ENCODE measurements at places on chromosomes 6 and 20. TPM values are rescaled to one million over a fixed set of nuclear protein-coding genes. Genes with fewer than 3 reads are reported as not detected.

DNA sequence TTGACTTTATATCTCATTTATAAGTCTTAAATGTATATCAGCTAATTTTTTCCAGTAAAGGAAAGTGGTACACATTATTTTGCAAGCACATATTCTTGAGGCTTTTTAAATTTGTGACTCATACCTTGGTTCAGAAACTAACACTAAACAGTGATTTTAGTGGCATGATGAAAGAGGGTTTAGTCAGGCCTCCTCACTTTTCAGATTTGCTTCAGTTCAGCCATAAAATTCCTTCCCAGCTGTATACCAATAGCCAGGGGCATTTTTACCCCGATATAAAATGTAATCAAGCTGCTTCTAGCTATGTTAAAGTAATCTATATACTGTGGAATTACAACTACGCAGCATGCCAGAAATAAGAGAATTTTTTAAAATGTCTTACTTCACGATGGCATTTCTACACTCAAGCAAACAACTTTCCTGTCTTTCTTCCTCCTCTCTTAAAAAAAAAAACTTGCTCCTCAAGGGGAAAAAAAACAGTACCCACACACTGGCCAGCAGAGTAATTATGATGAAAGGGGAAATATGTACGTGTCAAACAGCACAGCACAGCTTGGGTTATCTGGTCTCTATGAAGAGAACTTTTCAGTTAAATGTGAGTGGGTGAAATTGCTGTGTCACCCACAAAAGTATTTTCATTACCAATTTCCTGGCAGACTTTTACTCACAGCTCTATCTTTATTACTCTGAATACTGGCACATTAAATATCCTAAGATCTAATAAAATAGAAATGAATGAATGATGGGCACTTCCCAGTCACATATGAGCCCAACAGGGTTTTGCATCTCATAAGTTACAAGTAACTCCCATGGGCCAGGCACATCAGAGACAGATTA is 244.8 kb upstream of the TENT5A start:
- H3K4me1 ChIP-seq: no peaks in the 10 kb centered on the region
- H3K27ac ChIP-seq: no peak overlapping the region
- DNase-seq: peak; percentile 84
- H3K27me3 ChIP-seq: no peaks in the 10 kb centered on the region
- H3K36me3 ChIP-seq: no peaks in the 10 kb centered on the region

GRCh38 chr6:24322924-24323323 is 34.9 kb downstream of the DCDC2 start:
- H3K4me3 ChIP-seq: no peak overlapping the region
- no peaks in the 10 kb centered on the region for H3K36me3 ChIP-seq
- no peaks in the 10 kb centered on the region for H3K27me3 ChIP-seq
- peaks cover 4% of the 10 kb centered on the region for H3K4me1 ChIP-seq
- H3K27ac ChIP-seq: no peak overlapping the region
- DNase-seq: no peak

DNA sequence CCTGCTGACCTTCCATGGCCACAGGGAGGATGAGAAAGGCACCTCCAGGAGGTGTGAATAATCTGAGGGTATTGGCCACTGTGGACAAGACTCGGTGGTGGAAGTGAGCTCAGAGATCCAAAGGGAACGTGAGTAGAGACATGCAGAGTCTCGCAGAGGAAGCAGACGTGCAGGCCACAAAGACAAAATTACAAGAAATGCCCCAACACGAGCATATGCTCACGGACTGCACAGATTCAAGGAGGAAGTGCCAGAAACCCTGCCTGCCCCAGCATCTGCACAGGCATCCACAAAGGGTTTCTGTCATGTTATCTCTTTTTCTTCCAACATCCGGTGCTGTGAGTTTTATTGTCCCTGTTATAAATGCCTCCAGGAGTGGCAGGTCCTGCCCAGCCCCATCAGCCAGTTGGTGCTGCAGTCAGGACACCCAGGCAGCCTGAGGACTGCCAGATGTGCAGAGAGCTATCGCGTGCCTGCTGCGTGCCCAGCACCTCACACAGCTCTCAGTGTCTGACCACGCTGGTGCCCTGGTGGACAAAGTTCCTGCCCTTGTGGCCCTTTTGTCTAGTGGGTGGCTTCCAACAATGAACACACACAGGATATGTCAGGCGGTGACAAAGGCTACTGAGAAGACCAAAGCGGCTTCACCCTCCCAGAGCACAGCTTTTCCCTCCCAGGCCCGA is 34.0 kb upstream of the FANCE start:
- no peaks in the 10 kb centered on the region for H3K27me3 ChIP-seq
- no peak for DNase-seq
- H3K36me3 ChIP-seq: peaks cover 4% of the 10 kb centered on the region
- H3K4me1 ChIP-seq: no peaks in the 10 kb centered on the region

GRCh38 chr6:110693296-110693695 is 122.0 kb downstream of the CDK19 start:
- H3K27ac ChIP-seq: no peak overlapping the region
- DNase-seq: no peak
- no peaks in the 10 kb centered on the region for H3K27me3 ChIP-seq

GRCh38 chr6:14706378-14706929 is 539.4 kb upstream of the JARID2 start:
- no peak for DNase-seq
- no peaks in the 10 kb centered on the region for H3K27me3 ChIP-seq
- no peaks in the 10 kb centered on the region for H3K36me3 ChIP-seq
- no peak overlapping the region for H3K4me3 ChIP-seq
- no peaks in the 10 kb centered on the region for H3K4me1 ChIP-seq

DNA sequence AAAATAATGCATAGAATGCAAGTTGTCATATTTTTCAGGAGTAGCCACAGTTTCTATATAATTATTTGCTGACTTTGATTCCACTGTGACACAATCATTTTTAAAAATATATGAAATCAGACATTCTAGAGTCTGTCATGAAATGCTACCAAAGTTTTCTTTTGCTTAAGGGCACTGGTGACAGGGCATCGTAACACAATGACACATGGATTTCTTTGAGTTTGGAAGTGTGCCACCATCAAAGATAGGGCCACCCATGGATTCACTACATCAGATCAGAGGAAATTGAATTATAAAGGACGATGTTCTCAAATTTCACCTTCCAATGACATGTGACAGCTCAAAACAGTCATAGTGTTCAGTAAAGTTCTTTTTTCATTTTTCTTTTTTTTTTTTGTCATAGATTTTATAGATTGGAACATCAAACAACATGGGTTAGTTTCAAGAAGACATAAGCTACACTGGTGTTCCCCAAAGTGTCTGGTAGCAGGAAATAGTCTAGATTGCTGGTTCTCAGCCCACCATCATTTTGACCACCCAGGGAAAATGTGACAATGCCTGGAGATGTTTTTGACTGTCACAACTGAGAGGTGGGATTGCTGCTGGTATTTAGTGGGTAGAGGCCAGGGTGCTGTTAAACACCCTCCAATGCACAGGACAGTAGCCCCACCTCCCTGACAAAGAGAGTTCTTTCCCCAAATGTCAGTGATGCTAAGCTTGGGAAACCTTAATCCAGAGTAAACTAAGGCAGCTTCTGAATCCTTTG is 123.8 kb upstream of the DOK5 start:
- H3K4me3 ChIP-seq: no peak overlapping the region
- no peak for DNase-seq
- no peaks in the 10 kb centered on the region for H3K36me3 ChIP-seq
- no peak overlapping the region for H3K27ac ChIP-seq
- no peaks in the 10 kb centered on the region for H3K27me3 ChIP-seq

- H3K4me3 ChIP-seq: no peak overlapping the region
- DNase-seq: no peak
- H3K27me3 ChIP-seq: no peaks in the 10 kb centered on the region
- no peaks in the 10 kb centered on the region for H3K4me1 ChIP-seq
- H3K27ac ChIP-seq: no peak overlapping the region
- no peaks in the 10 kb centered on the region for H3K36me3 ChIP-seq
Measured at GRCh38 chr20:61929971-61930666, 135.6 kb downstream of the TAF4 start.

DNA sequence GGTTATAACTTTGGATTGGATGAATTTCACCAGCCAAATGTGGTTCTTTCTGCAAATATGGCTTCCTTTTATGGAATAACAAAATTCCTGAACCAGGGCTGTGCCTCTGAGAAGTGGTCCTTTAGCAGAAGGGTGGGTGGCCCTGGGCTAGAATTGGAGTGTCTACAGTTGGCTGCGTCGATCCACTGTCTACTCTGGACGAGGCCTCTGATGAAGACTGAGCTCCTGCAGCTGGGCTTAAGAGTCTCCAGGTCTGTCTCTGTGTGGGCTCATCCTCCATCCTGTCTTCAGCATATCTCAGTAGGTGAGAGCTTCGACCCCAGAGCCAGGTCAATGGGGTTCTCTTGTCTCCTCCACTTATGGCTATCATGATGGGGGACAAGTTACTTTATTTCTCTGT is 166.3 kb upstream of the PMEPA1 start:
- DNase-seq: no peak
- no peaks in the 10 kb centered on the region for H3K4me1 ChIP-seq
- H3K36me3 ChIP-seq: no peaks in the 10 kb centered on the region
- no peak overlapping the region for H3K27ac ChIP-seq
- H3K4me3 ChIP-seq: no peak overlapping the region

- DNase-seq: no peak
- H3K27me3 ChIP-seq: peaks cover 20% of the 10 kb centered on the region
- H3K36me3 ChIP-seq: no peaks in the 10 kb centered on the region
Measured at GRCh38 chr6:41546475-41546865, 289 bp downstream of the FOXP4 start.

DNA sequence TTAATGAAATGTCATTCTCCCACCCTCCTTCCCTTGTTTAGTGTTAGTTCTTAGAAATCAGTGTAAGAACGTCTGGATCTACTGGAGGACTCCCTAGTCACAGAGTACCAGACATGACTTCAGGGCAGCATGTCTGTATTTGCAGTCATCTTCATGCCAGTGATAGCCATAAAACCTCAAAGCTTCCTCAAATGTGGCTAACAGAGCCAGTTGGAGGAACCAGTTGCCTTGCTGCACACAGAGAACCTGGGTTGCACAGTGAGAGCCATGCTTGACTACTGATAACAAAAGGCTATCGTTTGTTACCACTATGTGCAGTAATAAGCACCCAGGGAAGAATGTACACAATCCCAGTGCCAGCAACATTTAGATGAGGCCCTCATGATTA is 20.1 kb downstream of the NT5E start:
- no peaks in the 10 kb centered on the region for H3K4me1 ChIP-seq
- DNase-seq: no peak
- H3K36me3 ChIP-seq: no peaks in the 10 kb centered on the region
- H3K27ac ChIP-seq: no peak overlapping the region
- no peaks in the 10 kb centered on the region for H3K27me3 ChIP-seq

- no peaks in the 10 kb centered on the region for H3K4me1 ChIP-seq
- H3K27me3 ChIP-seq: no peaks in the 10 kb centered on the region
- H3K36me3 ChIP-seq: no peaks in the 10 kb centered on the region
- no peak overlapping the region for H3K27ac ChIP-seq
- DNase-seq: no peak
Measured at GRCh38 chr20:36320261-36320897, 14.2 kb downstream of the DLGAP4 start.

- DNase-seq: peak; percentile 52
- no peaks in the 10 kb centered on the region for H3K4me1 ChIP-seq
- no peaks in the 10 kb centered on the region for H3K36me3 ChIP-seq
- no peak overlapping the region for H3K4me3 ChIP-seq
- no peaks in the 10 kb centered on the region for H3K27me3 ChIP-seq
Measured at GRCh38 chr6:160398674-160399271, 50.6 kb downstream of the SLC22A3 start.

DNA sequence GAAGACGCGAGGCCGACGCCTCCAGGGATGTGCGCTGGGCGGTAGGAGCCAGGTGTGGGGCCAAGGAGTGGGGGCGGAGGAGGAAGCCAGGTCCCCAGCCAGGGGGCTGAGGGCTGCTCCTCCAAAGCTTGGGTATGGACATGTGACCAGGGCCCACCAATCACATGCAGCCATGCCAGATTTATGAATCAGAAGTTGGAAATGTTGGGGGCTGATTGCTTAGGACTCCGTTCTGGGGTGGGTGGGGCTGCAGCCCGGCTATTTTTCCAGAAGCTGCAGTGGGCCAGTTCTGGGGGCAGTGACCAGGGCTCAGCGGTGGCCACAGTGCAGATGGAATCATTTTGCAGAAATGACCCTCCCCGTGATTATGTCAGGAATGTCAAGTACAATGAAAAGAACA is 96.0 kb downstream of the CEBPB start:
- no peak overlapping the region for H3K27ac ChIP-seq
- H3K4me1 ChIP-seq: peaks cover 5% of the 10 kb centered on the region
- no peaks in the 10 kb centered on the region for H3K27me3 ChIP-seq
- no peaks in the 10 kb centered on the region for H3K36me3 ChIP-seq

DNA sequence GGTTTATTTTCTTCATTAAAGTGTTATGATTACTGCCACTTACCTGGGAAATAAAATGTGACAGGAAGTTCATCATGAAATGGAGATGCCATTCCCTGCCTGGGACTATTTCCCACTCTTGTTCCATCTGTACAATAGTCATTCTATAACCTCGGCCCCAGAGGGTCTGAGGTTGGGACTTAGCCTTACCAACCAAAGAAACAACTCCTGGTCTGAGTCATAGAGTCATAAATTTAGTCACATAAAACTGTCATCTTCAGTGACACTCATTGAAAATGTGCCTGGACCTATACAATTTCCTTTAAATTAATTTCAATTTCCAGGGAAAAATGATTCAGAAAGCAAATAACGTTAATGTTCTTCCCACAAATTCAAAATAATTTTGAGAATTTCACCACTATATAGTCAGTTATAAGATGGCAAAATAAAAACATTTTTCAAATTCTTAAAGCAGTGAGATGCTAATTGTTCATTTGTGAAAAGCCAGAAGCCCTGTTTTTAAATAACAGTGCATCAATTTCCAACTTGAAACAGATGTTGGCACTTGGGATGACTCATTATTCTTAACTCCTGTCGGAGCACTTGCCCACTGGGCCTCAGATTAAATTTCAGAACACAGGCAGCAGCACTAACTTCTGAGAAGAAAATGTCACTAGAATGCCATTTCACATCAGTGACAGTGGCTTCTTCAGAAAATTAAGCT is 201.2 kb upstream of the SMLR1 start:
- H3K27me3 ChIP-seq: no peaks in the 10 kb centered on the region
- peak; percentile 17 for DNase-seq
- H3K27ac ChIP-seq: no peak overlapping the region
- no peaks in the 10 kb centered on the region for H3K36me3 ChIP-seq

OTOR gene
- total RNA-seq: not detected

DST gene
- 35.8 TPM for total RNA-seq

TGM3 gene
- total RNA-seq: not detected

FAM50B gene
- total RNA-seq: 2.2 TPM

ASF1A gene
- total RNA-seq: 11.6 TPM

SOX18 gene
- 0.06 TPM for total RNA-seq
